Activated CD8-positive, alpha-beta memory T cell treated with anti-CD3 and anti-CD28 coated beads for 24 hours (primary cell): ENCODE measurements at places on chromosomes 16 and 17.

- no peak for DNase-seq
These were observed 110.1 kb downstream of the ADAMTS18 start for GRCh38 chr16:77324729-77325128.

- DNase-seq = no peak
These were observed 20.5 kb downstream of the CDC42EP4 start for GRCh38 chr17:73291260-73291801.

- no peak for DNase-seq
These were observed 120.6 kb downstream of the USP22 start for GRCh38 chr17:20922128-20922670.

GRCh38 chr17:77546772-77547241 lies 406.0 kb downstream of the SEC14L1 start:
- no peak for DNase-seq

GRCh38 chr17:67652433-67652832 lies 65.3 kb upstream of the NOL11 start:
- DNase-seq = no peak

- DNase-seq = no peak
These were observed 223.7 kb downstream of the CDH11 start for GRCh38 chr16:64898159-64898558.

GRCh38 chr16:27232901-27233625 lies 29.7 kb downstream of the KDM8 start:
- DNase-seq = no peak

DNA sequence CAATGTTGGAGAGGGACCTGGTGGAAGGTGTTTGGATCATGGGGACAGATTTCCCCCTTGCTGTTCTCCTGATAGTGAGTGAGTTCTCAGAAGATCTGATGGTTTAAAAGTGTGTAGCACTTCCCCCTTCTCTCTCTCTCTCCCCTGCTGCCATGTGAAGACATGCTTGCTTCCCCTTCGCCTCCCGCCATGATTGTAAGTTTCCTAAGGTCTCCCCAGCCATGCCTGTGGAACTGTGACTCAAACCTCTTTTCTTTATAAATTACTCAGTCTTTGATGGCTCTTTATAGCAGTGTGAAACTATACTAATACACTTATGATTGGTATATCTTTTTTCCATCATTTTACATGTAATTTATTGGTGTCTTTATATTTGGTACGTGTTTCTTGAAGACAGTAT lies 13.4 kb downstream of the ADGRG5 start:
- peak; percentile 47 for DNase-seq

GRCh38 chr16:19003935-19004334 lies 20.2 kb downstream of the TMC7 start:
- DNase-seq = no peak

DNA sequence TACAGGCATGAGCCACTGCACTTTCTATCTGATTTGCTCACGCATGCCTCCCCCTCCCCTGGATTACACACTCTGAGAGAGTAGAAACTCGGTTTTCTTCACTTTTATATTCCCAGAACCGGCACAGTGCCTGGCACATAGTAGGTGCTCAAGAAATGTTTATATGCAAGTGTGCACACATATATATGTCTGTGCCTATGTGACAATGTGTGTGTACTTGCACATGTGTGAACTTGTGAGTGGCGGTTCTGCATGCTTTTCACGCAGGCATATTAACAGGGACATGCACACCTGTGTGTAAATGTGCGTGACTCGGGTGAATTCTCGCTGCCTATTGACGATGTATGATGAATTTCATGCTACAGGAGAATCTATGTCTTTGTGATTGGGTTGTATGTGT lies 22.1 kb upstream of the IL21R start:
- DNase-seq = peak; percentile 52

DNA sequence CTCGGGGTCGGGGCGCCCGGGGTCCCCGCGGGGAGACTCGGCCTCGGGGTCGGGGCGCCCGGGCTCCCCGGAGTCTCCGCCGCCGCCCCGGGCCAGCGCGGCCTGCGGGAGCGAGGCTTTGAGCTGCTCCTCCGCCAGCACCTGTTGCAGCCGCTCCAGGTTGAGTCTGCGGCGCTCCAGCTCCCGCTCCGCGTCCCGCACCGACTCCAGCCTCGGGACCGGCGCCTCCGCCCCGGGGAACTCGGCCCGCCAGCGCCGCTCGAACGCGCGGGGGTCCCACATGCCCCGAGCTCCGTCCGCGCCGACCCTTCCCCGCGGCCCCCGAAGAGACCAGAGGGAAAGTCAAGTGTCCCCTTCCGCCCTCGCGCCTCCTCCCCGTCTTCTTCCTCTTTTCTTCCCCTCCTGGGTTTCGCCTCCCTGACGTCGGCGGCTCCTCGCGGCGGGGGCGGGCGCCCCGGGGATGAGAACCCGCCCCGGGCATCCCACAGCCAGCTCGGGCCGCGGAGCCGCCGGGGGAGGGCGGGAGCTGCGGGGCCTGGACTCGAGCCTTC lies 40.8 kb upstream of the BHLHA9 start:
- peak; percentile 77 for DNase-seq

DNA sequence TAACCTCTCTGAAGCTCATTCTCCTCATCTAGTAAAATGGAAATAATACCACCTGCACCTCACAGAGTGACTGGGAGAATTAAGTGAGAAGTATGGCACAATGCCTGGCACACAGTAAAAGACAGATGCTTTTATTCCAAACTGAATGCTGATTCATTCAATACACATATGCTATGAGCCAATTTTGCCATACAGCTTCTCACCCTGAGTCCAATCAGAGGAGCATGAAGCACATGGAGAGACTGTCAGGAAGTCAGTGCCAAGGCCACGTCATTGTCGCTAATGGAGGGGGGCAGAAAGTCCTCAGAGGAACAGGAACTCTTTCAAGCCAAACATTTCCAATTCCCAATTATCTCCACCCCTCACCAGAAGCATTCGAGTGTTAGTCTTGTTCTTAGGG lies 11.6 kb downstream of the MKS1 start:
- no peak for DNase-seq

- DNase-seq = no peak
These were observed 217.5 kb upstream of the CHMP6 start for GRCh38 chr17:80774146-80774545.

DNA sequence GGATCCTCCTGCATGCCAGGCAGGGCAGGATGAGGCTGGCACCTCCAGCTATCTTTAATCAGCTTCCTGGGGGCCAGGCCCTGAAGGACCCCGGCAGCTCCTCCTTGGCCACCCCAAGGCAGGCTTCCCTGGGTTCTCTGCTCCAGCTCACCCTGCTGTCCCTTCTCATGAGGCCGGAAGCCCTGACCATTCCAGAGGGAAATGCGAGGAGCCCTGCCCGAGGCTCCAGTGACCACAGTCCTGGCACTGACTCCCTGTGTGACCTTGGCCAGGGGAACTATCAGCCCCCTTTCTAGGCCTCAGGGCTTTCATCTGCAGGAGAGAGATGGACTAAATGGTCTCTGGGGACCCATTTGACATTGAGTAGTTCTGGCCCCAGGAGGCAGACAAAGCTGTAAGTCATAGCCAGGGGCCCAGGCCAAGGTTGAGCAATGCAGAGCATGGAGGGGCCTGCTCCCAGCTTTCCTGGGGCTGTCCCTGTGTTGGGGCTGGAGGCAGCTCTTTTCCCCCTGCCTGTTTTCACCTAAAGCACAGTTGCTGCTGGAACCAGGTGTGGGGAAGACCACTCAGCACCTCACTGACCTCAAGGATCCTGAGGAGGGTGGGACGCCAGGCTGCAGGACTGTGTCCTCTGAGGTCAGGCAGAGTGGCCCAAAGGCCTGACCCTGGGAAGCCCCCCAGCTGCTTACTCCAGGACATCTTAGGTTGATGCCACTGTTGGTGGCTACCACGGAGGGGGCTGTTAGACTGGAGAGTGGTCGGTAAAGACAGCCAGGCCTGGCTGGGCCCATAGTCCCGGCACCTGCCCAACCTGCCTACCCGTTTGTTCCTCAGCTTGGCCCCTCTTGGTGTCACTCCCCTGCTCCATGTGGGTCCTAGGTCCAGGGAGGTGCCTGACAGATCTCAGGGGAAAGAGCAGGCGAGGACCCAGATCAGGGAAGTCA lies 8.1 kb downstream of the KCNH6 start:
- no peak for DNase-seq

DNA sequence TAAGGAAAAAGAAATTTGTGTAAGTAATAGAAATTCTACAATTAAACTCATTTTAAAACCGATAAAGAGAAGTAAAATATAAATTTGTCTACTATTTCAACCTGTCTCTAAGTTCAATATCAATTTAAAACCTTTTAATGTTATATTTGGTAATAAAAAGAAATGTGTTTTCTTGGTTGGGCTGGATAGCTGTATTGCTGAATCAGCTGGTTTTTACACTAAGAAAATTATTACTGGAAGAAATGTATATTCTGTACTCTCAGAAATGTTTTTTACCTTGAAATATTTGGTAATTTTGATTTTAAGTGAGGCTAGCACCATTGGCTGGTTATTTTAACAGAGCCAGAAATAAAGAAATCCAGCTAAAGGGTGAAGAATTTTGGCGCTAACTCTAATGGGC lies 87.1 kb upstream of the CNTNAP4 start:
- DNase-seq = no peak

DNA sequence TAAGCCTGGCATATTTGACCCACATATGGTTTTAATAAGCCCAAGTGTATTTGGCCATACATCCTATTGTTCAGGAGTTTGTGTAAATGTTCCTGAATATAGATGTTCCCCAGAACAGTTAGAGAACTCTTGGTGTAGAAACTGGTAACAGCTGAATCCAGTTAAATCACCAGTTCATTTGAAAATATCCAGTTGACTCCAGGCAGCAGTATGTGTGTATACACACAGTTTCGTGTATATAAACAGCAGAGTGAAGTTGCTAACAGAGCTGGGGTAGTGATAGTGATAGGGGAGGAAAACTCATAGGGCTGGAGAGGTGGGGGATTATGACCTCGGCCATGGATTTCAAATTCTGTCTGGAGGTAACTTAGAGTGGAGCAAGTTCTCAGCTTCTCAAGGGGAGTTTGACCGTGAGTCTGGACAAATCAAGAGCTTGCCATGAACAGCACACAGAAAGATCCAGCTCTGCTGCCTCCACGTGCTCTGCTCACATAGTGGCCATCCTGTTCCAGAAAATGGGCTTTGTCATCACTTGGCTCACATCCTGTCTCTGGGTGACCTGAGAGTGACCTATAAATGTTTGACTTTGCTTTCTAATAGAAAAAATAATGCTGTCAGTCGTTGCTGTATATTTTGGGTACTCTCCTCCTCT lies 30.6 kb upstream of the MMD start:
- DNase-seq = no peak

DNA sequence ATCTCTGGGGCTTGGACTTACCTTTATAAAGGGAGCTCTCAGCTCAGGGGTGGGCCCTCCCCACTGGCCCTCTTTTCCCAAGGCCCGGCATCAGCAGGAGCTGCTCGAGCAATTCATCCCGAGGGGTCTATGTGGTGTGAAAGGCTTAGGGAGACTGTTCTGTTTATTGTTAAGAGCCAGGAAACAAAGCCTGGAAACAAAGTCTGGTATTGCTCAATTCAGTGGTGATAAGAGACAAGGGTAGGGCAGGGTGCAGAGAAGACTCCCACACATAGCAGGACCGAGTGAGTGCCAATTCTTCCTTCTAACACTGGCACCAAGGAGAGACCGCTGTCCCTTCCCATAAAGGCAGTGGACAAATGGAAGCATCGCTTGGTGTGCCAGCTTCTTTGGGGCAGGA lies 750.7 kb downstream of the KCNJ18 start:
- DNase-seq = no peak

GRCh38 chr17:40253565-40253964 lies 34.1 kb upstream of the CDC6 start:
- no peak for DNase-seq

DNA sequence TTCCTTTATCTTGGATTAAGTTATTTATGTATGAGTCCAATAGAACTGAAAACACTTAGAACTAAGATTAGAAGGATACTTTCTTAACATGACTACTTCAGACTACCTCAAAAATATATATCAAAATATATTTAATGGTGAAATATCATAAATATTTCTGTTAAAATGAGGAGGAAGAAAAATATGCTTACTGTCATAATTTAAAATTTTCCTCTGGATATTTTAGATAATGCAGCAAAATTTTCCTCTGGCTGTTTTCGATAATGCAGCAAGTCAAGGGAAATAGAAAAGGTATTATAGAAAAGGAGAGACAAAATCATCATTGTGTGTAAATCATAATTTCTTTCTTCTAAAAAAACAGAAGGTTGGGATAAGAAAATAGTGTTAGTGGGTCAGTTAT lies 263.3 kb downstream of the HS3ST3A1 start:
- DNase-seq = no peak

GRCh38 chr17:7340179-7340578 lies 3.9 kb downstream of the ACAP1 start:
- no peak for DNase-seq

- DNase-seq = no peak
These were observed 132.9 kb upstream of the CRHR1 start for GRCh38 chr17:45651145-45651709.

- peak; percentile 94 for DNase-seq
These were observed 1.2 kb upstream of the PFN1 start for GRCh38 chr17:4949321-4950074.
